Neural progenitor cell (in vitro differentiated cells): ENCODE measurements at places on chromosomes 2 and 18.

GRCh38 chr2:43255296-43255910, 29.0 kb upstream of the ZFP36L2 start:
- DNase-seq, result no peak

DNA sequence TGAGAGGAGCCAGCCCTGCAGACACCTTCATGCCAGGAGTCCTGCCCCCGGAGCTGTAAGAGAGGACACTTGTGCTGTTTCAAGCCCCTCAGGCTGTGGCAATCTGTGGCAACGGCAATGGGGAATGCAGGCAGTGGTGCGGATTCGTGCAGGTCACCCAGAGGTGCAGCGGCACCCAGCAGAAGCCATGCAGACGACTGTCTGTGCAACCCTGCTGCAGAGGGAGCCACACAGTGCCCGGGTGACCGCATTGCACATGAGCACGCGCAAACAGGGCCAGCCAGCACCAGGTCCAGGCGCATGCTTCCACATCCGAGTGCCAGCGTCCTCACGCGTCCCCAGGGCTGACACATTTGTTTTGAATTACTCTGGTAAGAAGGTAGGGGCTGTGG, 84.8 kb upstream of the GPC1 start:
- no peak for DNase-seq

DNA sequence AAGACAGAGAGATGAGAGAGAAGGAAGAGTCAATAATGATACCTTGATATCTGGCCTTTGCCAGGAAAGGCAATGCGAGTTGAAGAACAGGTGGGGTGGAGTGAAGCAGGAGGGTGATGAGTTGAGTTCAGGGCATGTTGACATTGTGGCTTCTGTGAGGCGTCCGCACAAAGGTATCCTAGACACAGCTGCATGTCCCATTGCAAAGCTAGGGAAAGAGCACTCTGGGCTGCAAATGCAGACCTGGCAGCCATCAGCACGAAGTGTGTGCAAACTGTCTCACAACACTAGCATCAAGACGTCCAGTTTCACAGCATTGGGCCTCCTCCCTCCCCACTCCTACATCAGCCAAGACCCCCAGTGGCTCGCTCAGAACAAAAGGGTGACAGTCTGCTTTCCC, 36.1 kb downstream of the TEX51 start:
- DNase-seq, result no peak

GRCh38 chr2:135163306-135163705, 111.2 kb downstream of the RAB3GAP1 start:
- no peak for DNase-seq

DNA sequence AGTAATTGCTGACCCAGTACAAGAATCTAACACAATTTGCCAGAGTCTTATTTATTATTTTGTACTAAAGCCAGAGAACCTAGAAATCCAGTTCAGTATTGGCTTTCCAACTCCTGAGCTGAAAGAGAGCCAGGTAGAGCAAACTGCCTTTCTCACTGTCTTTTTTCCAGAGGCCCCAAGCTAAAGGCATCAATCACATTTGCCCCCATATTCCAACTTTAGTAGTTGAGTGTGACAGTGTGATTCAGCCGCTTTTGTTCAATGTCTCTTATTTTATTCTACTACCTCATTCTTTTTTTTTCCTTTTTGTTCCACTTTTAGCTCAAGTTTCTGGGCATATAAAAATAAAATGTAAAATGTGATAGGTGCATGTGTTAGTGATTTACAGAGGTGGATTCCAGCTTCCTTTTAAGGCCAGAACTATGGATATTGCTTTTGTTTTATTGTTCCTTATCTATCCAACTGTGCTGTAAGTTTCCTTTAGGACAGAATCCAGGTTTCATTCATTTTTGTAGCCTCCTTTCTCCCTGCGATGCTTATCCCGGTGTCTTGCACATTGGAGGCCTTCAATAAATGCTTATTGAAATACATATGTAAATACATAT, 153.0 kb downstream of the ZEB2 start:
- DNase-seq, result no peak

GRCh38 chr18:5296706-5297320, 1.3 kb upstream of the ZBTB14 start:
- DNase-seq, result peak; percentile 91

- no peak for DNase-seq
Observed at GRCh38 chr18:37853706-37854105, 288.1 kb upstream of the CELF4 start.

DNA sequence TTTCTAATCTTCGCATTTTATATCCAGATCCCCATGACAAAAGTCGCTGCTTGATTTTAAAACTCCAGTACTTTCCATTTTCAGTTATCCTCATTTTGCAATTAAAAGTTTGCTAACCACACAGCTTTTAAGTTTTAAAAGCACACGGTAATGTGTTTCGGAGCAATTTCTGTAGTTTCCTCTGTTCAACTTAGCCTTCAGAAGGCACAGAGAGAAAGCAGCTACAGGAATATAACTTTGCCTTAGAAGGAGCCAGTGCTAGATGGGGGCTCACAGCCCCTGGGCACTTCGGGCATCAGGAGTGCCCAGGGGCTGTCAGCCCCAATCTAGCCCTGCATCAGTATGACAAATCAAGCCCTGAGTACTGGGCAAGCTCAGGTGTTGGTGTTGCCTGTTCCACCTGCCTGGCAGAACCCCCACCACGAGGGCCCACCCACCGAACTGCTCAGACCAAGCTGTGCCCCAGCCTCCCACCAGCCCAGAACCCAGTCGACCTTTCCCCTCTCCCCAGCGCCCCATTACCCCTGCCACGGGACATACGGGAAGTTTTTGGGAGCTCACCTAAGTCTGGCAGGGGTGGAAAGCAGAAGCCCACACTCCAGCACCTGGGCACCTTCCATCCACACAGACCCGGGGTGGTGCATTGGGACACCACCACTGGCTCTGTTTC, 47.3 kb downstream of the TRABD2A start:
- DNase-seq, result no peak

DNA sequence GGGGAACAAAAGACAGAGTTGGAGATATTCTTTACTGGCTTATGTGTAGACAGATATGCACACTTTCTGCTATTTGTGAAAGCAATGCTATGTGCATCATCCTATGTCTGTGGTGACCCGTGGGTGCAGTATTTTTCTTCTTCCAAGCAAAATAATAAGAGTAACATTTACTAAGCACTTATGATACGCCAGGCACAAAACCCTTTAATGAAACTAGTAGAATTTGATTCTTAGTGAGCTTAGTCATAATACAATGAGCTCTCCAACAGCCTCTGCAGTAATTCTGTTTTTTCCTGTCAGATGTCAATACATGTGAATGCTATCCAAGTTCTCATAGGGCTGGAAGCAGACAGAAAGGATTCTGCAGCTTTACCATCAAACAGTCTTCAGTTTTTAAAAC, 130.6 kb downstream of the RAD51AP2 start:
- DNase-seq, result no peak

DNA sequence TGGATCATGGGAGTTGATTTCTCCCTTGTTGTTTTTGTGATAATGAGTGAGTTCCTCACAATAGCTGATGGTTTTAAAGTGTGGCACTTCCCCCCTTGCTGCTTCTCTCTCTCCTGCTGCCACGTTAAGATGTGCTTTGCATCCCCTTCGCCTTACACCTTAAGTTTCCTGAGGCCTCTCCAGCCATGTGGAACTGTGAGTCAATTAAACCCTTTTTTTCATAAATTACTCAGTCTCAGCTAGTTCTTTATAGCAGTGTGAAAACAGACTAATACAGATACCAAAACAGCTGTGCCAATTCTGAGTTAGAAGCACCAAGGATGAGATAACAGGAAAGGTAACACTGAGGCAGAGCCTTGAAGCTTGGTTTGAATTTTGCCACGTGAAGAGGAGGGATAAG, 44.7 kb downstream of the ITSN2 start:
- no peak for DNase-seq

DNA sequence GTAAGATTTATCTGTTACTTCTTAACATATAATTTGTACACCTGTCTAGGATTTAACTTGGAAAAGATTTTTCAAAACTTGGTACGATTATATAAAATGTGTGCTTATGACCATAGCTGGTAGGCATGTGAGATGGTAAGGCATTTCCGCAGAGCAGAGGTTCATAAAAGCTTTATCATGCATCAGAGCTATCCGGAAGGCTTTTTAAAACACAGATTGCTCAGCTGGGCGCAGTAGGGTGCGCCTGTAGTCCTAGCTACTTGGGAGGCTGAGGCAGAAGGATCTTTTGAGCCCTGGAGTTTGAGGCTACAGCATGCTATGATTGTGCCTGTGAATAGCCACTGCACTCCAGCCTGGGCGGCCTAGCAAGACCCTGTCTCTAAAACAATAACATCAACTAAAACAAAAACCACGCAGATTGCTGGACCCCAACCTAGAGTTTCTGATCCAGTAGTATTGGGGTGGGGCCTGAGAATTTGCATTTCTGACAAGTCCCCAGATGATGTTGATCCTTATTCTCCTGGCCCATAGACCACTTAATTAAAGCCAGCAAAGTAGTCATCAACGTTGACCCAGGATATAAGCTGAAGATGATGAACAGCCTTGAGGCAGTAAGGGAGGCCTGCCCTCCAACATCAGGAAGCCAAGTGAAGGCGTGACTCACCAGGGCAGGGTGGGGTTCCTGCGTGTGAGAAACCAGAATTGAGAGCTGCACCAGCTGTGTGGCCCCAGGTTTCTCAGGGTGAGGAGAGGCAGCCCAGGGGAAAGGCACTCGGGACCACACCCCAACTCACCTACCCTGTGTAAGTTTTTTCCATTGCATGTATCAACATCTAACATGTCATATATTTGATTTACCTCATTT, 21.6 kb upstream of the SLC20A1 start:
- no peak for DNase-seq

GRCh38 chr2:69122271-69122670, 109.3 kb downstream of the ANTXR1 start:
- DNase-seq, result no peak

GRCh38 chr2:153476491-153476815, 2.1 kb downstream of the RPRM start:
- no peak for DNase-seq

DNA sequence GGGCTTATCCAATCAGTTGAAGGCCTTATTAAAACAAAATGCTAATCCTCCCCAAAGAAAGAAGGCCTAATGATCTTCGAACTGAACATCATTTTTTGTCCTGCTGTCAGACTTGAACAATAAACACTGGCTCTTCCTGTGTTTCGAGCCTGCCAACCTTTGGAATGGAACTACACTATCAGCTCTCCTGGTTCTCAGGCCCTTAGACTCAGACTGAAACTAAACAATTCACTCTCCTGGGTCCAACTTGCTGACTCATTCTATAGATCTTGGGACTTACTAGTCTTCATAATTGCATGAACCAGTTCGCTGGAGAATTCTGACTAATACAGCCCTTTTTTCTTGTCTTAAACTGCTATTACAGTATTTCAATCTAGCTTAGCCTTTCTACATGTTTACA, 235.2 kb downstream of the LNPK start:
- DNase-seq, result no peak

GRCh38 chr2:9032536-9033255, 29.2 kb upstream of the MBOAT2 start:
- no peak for DNase-seq

GRCh38 chr2:167771628-167772027, 475.8 kb downstream of the STK39 start:
- DNase-seq, result no peak

DNA sequence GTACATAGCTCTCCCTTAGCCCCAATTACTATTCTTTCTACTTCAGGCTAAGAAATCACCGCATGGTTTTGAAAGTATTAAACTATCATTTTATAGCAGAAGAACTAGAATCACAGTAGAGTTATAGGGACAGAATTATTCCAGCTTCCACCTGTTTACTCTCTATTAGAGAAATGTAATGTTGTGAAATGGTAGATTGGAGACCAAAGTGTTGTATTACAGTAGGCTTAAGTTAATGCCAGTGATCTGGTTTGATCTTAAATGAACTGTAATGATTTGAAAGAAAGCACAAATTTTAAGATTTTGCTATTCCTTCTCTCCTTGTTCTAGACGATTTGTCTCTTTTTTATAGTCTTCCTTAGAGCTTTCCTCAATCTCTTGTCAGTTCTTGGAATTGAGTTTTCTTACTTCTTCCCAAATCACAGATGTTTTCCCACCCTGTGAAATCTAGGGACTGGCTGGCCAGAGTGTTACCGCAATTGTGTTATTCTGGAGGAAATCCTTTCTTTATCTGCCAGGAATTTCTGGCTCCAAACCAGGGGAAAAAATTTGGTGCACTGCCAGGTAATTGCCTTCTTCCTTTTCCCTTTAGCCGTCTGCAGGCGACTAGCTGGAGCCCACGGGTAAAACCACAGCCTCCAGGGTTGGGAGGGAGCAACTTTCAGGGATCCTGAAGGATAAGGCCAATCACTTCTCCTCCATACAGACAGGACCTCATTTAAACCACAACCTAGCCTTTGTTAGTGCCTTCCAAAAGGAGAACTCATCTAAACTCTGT, 51.7 kb downstream of the NOP58 start:
- DNase-seq, result no peak

- DNase-seq, result no peak
Observed at GRCh38 chr2:232310696-232311095, 67.9 kb upstream of the ALPP start.

DNA sequence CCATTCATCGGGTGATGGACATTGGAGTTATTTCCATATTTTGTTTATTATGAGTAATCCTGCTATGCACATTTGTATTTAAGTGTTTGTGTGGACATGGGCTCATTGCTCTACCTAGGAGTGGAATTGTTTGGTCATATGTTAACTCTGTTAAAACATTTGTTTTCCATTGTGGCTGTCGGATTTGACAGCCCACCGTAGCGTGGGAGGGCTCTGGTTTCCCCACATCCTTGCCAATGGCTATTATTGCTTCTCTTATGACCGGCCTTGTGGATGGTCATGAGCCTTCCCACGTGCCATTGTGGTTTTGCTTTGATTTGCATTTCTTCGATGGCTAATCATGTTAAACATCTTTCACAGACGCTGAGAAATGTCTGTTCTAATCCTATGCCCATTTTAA, 92.0 kb downstream of the ZNF236 start:
- no peak for DNase-seq

GRCh38 chr2:75476761-75477160, 84.0 kb downstream of the EVA1A start:
- DNase-seq, result peak; percentile 31

DNA sequence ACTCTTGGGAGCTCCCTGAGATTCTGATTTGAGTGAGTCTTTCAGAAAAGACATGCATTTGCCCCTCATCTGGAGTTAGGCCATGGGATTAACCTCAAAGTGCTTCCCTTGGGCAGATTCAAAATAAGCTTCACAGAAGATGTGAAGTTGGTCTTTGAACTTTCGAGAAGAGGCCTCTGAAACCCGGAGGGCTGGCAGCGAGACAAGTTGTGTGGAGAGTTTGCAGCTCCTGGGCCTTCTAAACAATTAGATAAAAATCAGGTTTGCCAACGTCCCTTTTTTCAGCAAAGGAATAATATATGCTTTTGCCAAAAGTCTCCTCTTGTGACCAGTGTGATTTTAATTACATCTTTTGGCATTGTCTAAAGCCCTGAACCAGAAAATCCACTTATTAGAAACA, 489.7 kb downstream of the SOX11 start:
- DNase-seq, result peak; percentile 8
